T-helper 1 cell treated with Interleukin-12 subunit alpha and Interleukin-12 subunit beta and Interleukin-4 antibody, amounts not matched to agents 30 ng/mL and 1 ng/mL, for 36 hours (primary cell): ENCODE measurements at places on chromosomes 12 and 14. TPM values are rescaled to one million over a fixed set of nuclear protein-coding genes. Genes with fewer than 3 reads are reported as not detected.

The FGD4 gene
- 0.20 and 0.39 TPM in 2 replicates for total RNA-seq

The NEDD1 gene
- 48.7 and 49.6 TPM in 2 replicates for total RNA-seq

The C12orf60 gene
- 1.2 and 1.8 TPM in 2 replicates for total RNA-seq

The TMEM132C gene
- total RNA-seq, result not detected in 2 replicates

The CD27 gene
- 88.3 and 89.8 TPM in 2 replicates for total RNA-seq
